ENCODE measurements at places on chromosomes 6 and 20.

- DNase-seq, result peak; percentile 16
Measured at GRCh38 chr6:11439017-11439420, 98.5 kb upstream of the TMEM170B start.

GRCh38 chr6:35804996-35805736, at the start of gene LHFPL5:
LHFPL5 (plus strand) TSS chr6:35805352; CDS start chr6:35805671, 319 bp downstream.
- DNase-seq, result peak; percentile 72

GRCh38 chr6:127205036-127205435, 61.6 kb upstream of the RNF146 start:
- no peak for DNase-seq

- no peak for DNase-seq
Measured at GRCh38 chr20:34921436-34921835, 34.2 kb downstream of the GSS start.

GRCh38 chr20:31527266-31527665, 13.0 kb downstream of the HM13 start:
- DNase-seq, result no peak

DNA sequence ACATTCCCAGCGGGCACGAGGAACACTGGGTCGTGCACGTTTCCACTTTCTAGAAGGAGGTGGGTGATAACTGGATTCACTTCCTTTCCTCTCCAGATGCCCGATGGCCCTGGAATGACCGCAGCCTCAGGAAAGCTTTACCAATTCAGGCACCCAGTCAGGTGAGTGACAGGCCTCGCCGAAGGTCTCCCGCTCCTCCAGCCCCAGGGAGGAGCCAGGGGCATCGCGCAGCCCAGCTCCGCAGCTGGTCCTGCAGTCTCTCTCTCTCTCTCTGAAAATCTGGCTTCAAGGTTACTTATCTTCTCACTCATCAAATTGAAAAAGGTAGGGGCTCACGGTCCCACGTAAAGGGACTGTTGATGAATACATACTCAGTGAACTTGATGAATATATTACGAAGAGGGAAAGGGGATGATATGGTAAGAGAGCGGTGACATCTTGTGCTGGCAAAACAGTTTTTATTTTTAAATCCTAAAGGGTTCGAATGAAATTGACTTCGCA, 891 bp downstream of the RIPPLY2 start:
- no peak for DNase-seq

DNA sequence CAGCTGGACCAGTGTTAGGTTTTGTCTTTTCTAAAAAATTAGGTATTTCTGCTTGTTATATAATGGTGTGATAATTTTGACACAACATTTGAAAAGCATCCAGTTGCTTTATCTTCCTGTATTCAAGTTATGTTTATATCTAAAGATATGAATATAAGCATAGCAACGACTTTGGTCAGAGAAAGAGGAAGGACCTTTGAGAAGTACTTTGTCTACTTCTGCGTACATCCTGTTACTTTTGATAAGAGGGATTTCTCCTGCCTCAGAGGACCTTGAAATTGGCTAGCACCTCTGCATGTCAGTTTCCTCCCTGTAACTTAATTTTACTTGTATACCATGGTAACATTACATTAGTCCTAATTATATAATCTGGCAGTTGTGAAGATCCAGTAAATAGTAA, 24.8 kb downstream of the PHF20 start:
- DNase-seq, result no peak

DNA sequence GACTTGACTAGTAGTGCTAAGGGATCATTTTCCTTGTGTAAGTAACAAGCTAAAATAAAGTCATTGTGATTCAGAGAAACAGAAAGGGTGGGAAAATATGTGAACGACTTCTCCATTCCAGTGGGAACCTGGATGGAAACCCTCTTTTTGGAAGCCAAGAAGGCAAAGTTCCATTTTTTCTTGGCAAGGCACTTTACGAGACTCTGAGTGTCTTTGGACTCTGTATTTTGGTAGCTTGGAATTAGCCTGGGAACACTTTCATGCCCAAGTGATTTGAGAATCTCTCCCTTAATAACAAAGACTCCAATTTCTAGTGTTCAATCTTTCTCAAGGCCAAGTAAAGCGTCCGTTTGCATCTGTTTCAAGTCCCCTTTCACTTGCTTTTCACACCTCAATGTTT, 100.5 kb upstream of the SASH1 start:
- no peak for DNase-seq

GRCh38 chr20:18176318-18176785, 38.7 kb downstream of the KAT14 start:
- no peak for DNase-seq

- no peak for DNase-seq
Measured at GRCh38 chr6:136628996-136629395, 78.8 kb upstream of the MAP7 start.

GRCh38 chr6:27922949-27923348, 10.8 kb upstream of the OR2B2 start:
- DNase-seq, result no peak

DNA sequence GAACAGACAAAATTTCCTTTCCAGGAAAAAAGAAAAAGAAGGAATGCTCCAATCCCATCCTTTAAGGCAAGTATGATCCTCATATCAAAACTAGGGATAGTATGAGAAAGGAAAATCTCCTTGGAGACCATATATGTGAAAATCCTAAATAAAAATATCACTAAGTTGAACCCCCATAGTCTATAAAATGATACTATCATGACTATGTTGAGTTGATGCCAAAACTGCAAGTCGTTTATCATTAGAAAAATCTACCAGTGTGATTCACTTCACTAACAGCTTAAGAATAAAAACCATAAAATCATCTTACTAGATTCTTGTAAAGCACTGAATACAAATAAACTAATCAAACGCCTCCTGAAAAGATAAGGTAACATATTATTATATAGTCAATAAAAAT, 76.6 kb upstream of the STXBP5 start:
- no peak for DNase-seq

DNA sequence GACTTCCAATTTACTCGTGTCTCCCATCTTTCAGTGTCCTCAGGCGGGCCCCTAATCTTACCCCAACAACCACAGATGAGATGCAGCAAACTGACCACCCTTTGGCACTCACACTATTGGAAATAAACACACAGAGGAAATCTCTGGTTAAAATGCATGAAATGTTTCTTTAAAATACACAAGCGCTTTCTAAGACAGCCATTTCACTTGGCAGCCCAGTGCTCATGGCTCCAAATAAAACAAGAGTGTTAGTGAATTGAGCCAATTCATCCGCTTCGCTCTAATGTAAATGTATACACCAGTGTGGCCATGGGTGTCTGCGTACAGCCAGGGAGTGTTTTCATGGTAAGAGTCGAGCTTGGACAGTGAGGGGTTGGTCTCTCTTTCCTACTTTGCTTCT, 282.9 kb downstream of the CLIC5 start:
- DNase-seq, result no peak
